ENCODE measurements at places on chromosomes 7 and 10.

DNA sequence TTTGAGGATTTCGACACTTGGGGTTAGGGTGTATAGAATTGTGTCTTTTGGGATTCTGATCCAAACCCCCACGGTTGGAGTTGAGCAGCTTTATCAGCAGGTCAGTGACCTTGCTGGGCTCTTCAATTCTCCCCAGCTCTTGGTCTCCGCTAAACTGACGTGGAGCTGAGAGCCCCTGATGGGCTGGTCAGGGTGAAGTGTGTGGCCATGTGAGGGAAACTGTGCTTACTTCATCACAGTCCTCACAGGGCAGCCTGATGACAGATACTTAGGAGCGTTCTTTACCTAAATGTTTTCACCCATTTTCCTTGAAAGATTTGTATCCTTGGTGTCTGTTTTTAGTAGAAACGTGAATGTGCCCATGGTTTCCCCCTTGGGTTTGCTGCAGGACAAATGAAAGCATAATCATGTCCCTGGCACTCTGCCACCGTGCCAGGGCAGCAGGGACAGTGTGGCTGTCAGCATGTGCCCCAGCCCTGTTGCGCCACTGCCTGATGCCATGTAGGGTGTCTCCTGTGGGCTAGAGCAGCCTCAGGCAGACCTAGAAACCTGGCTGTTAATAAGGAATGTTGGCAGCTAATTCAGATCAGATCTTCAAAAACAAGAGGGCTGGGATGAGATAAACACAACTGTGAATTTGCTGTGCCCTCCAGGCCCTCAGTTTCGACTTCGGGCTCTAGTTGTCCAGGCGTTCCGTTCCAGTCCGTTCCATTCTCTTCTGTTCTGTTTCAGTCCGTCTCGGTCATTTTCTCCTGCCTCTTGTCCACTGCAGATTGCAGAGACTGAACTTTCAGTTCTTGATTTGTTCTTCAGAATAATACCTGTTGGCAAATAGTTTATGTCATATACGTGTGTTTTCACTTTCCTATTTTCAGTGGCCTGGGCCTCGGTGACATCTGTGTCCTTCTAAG is 96.8 kb downstream of the TRRAP start:
- no peak for DNase-seq

DNA sequence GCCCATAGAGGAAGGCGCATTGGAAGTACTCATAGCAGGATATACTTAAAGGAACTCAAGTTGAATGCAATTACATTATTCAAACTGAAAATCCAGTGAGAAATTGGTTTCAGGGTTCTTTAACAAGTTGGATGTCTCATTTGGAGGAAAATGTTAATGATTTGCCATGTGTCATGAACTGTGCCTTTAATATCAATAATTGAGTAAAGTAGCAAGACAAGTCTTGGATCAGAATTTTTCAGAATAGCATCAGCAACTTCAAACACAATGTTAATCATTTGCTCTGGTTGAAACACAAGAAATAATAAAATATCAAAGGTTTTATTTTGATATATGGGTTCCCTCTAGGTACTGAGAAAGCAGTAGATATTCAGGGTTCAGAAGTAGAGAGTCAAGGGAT is 24.5 kb upstream of the POU6F2 start:
- no peak for DNase-seq

- no peak for DNase-seq
These were observed 3.5 kb upstream of the BPGM start for GRCh38 chr7:134643131-134643530.

DNA sequence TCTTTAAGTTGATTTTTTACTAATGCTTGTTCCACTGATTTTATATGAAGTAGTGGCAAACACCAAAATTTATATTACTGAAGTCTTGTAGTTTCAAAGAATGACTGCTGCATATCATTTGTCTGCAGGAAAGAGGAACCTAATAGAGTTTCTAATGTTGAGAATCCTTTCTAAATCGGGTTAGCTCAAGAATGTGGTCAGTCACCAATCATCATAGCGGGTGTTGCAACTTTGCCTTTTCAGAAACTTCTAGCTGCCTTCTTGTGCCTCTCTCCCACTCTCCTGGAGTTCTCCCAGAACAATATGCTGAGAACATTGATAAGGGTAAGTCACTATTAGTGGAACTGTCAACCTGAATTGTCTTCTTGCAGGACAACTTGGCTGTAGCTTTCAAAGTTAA is 524.8 kb upstream of the SORCS1 start:
- DNase-seq: no peak

DNA sequence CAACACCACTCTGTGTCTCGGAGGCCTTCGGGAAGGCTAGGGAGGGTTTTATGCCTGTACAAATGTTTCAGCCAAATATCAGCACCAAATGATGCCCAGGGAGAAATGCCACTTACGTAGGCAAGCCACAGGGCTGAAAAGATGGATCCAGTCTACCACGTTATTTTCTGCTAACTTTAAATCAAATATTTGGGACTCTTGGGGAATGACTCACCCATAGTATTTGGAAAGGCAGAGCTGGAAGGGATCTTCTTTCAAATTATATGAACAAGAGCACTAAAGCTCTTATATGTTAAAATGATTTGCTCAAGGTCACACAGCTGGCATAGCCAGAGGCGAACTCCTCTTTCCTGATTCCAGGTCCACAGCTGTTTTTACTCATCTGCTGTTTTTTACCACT is 591.4 kb downstream of the SORCS1 start:
- no peak for DNase-seq

DNA sequence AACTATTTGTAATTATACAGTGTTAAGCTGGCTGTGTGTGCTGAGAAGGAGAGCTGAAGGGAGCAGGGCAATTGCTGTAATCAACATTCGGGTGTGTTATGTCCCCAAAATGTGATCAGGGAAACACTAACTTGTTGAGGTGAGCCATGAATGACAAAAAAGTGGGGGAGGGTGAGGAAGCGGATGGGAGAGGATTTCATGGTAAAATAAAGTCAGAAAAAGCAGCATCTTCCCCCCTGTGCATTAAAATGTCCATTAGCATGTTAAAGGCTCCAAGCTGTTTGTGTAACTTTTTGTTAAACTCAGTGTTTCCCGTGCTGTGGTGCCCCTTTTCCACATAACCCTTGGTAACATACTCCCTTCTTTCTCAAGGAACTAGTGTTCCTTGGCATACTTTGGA is 84.9 kb downstream of the ARID5B start:
- no peak for DNase-seq

DNA sequence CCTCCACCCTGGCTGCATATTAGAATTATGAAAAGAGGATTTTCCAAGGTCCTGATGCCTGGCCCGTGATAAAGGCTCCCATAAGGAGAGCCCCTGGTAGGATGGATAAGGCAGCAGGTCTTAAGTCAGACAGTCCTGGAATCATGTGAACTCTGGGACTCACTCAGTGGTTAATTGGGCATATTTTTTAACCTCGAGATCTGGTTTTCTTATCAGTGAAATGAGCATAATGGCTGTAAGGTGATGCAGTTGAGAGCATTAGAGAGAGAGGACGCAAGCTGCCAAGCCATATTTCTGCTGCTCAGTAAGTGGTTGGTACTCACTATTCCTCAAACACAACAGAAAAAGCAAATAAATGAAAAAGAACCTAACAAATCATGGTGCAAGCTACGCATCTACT is 37.8 kb downstream of the TARP start:
- DNase-seq: no peak

DNA sequence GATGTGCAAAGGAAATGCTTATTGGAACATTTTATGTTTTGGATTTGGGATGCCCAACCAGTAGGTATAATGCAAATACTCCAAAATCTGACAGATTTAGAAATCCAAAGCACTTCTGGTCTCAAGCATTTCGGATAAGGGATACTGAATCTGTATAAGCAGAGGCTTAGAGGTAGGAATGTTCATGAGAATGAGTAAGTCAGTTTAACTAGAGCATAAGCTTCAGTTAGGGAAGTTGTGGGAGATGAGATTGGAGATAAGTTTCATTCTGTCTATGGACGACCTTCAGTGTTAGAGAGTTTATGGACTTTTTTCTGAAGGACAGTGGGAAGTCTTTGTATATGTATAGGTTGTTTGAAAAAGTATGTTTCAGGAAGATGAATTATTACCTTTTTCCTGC is 10.4 kb downstream of the TAX1BP1 start:
- no peak for DNase-seq

- no peak for DNase-seq
These were observed 47.6 kb downstream of the GTF2IRD1 start for GRCh38 chr7:74501298-74501697.

- no peak for DNase-seq
These were observed 509.7 kb upstream of the PODXL start for GRCh38 chr7:132065989-132066603.

GRCh38 chr7:158028971-158029370 is 558.7 kb downstream of the PTPRN2 start:
- no peak for DNase-seq

GRCh38 chr10:17682236-17682946 is 38.4 kb downstream of the STAM start:
- DNase-seq: no peak

GRCh38 chr7:122485856-122486255 is 181.3 kb upstream of the FEZF1 start:
- no peak for DNase-seq

DNA sequence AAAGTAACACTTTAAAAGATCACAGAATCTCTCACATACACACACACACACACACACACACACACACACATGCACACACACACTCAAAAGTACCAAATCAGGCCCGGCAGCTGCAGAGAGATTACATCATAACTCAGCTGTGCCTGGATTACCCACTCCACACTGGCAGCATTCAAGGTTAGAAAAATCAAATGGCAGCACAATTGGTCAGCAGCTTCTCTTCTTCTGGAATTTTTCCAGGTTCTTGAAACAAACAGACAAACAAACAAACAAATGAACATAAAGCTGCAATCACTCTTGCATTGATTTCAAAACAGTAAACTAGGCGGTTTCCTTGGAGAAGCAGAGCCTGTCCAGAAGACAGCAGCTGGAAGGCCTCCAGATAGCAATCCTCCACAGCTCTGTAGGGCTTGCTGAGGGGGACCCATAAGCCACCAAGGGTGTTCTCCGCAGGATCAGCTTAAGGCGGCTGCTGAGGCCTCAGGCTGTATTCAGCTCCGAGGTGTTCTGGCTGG is 24.5 kb upstream of the FAM133B start:
- DNase-seq: no peak

GRCh38 chr7:121262221-121262620 is 66.6 kb upstream of the WNT16 start:
- no peak for DNase-seq
